ENCODE measurements at places on chromosomes 13 and 19.

- DNase-seq = peak; percentile 78
These were observed 120.8 kb upstream of the ZNF507 start for GRCh38 chr19:32224371-32225244.

DNA sequence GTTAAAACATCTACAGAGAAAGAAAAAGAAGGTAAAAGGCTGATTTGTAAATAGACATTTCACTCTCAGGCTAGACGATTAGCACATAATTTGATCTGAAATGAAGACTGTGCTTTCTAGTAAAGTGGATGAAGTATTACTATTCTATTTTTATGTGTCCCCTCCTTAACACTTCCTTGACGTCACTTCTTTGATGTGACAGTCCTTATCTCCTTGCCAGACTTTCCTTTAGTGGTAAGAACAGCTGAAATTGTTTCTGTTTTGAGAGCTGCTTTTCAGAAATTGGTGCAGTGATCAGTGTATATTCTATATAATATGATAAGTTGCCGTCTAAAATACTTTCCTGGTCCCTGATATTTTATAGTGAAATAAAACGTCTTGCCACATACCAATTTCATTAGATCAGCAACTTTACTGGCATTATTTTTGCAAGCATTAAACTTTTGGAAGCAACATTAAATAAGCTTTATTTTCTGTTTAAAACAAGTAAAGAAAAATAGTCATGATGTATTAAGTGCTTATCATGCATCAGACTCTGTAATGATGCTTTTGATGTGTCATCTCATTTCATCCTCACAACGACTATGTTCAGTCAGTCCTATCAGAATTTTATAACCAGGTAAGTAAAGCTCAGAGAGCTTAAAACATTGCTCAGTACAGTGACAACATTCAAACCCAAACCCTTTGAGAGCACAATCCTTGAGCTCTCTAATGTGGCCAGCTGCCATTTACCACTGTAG, 210.3 kb upstream of the PCDH9 start:
- DNase-seq = no peak

- no peak for DNase-seq
These were observed 953.2 kb downstream of the SLITRK6 start for GRCh38 chr13:84845907-84846619.

GRCh38 chr13:99381766-99382165, 74.6 kb upstream of the GPR183 start:
- DNase-seq = no peak

DNA sequence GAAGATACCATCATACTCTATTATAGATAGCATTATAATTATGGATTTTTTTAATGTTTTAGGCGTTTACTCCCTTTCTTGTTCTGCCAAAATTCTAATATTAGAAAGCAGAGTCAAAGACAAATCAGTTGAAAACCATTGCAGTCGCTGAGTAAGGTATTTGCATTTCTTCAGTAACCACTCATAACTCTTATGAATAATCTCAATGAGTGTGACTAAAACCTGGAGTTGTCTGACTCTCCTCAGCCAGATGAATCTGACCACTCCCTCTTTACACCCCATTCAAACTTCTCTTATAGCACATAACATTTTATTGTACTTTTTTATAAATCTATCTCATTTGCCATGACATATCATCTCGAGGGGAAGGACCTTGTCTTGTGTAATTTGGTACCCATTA, 1006.5 kb downstream of the DIAPH3 start:
- DNase-seq = no peak

DNA sequence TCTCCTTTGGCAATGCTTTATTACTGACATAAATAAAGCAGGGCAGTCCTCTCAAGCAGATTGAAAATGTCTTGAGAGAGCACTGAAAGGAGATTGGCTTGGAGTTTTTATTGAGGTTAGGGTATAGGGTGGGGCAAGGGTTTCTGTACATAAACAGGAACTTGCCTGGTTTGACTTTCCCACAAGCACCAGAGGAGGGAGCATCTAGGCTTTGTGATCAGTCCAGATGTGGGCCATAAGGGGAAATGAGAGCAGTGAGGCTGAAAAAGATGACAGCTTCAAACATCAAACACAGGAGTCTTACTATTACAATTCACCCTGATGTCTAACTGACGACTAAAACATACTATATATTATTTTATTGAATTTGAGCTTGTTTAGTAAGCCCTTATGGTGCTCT, 260.9 kb downstream of the MTUS2 start:
- no peak for DNase-seq

DNA sequence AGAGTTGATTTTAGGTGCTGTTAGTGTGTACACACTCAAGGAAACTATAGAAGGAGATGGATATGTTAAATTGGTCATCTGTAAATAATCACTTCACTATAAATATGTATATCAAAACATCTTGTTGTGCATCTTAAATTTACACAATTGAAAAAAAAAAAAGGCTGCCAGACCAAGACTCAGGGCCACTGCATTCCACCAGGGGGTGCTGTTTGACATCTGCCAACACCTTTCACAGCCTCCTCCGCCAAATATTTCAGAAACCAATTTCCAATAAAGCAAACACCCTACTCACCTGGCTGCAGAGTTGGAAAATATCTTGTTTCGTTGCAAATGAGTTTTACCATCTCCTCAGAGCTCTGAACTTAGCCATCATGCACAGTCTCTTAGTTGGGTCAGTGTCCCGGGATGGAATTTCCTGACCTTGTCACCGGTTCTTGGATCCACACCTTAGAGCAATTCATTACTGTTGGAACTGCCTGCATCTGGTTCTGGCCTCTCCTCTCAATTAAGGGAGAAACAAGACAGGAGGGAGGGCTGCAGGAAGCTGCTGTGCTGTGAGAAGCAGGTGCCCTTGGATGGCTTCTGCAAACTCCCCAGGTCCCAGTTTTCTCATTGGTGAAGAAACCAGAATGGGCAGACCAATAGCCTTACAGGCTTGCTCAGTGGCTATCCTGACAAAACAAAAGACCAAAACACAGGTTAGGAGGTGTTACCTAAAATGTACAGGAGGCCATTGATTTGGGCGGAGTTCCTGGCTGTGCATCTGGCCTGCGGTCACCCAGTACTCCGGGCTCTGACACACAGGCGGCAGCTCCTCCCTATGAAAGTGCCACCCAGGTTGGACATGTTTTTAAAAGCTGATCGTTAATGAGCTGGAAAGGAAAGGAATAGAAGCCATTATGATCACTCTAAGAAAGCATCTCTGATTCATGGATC, 746.6 kb downstream of the UQCRFS1 start:
- no peak for DNase-seq

DNA sequence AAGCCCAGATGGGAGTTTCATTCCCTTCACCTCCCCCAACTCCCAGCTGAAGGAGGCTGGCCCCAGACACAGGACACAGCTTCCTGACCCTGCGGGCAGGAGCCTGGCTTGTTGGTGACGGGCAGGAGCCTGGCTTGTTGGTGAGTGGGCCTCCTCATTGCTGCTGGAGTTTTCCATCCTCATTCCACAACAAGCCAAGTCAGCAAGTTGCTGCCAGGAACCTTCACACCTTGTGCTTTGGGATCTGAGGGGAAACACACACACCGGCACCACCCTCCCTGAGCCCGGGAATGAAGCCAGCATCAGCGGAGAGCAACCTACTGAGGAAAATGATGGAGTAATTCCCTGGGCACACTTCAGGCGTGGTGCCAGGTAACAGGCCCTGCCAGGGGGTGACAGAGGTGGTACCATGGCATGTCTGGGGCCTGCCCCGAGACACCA, 74.9 kb downstream of the ALOX5AP start:
- DNase-seq = no peak

DNA sequence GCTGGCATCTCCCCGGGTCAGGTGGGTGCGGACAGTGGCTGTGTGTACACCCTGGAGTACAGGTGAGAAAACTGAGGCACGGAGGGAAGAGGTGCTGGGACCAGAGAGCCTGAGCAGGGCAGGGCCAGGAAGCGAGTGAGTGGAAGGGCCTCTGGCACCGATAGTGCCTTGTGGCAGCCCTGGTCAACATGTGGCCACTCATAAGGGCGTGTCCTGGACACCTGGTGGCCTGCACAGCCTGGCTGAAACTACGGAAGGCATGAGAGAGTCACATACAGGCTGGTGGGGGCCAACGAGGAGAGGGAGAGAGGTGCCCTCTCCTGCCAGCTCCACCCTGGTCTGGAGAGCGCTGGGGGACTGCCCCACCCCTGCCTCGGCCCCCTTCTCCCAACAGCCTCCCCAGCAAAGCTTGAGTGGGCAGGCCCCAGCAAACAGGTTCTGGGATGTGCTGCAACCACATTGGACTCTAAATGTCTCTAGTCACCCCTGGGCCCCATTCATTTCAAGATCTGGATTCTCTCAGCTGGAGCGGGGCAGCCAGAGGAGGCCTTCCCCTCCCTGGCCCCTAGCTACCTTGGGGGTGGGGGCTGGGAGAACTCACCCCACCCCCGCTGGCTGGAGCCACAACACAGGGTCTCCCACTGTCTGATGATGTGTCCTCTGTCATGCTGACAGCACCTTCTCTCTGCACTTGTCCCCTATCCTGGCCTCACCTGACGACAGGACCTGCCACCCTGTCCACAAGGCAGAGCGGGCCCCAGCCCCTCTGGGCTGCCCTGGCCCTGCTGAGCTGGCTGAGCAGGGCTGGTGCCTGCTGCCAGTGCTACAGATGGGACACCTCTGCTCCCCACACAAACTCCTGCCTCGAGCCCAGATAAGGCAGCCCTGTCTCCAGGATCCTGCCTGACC, 5.8 kb downstream of the CBARP start:
- DNase-seq = no peak

DNA sequence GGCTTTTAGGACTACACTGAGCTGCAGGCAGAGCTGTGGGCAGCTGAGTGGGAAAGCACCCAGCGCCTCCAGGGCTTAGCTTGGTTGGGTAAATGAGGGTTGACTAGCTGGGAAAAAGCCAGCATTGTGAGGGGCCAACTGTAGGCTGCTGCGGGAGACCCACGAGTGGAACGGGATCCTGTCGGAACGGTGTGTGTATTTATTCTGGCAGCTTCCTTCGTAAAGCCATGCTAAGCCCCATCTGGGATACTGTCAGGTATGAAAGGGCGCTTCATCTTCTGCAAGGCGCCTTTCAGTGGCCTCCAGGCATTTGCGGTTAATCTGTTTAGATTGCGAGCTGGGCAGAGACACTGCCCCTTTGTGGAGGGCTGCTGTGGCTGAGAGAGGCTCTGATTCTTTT, 39.5 kb upstream of the CNMD start:
- no peak for DNase-seq

GRCh38 chr19:52492201-52492993, 35.1 kb upstream of the ZNF808 start:
- no peak for DNase-seq

Data from GM19239 (cell line).